ENCODE measurements at places on chromosomes 6 and 20. TPM values are rescaled to one million over a fixed set of nuclear protein-coding genes. Genes with fewer than 3 reads are reported as not detected.

DNA sequence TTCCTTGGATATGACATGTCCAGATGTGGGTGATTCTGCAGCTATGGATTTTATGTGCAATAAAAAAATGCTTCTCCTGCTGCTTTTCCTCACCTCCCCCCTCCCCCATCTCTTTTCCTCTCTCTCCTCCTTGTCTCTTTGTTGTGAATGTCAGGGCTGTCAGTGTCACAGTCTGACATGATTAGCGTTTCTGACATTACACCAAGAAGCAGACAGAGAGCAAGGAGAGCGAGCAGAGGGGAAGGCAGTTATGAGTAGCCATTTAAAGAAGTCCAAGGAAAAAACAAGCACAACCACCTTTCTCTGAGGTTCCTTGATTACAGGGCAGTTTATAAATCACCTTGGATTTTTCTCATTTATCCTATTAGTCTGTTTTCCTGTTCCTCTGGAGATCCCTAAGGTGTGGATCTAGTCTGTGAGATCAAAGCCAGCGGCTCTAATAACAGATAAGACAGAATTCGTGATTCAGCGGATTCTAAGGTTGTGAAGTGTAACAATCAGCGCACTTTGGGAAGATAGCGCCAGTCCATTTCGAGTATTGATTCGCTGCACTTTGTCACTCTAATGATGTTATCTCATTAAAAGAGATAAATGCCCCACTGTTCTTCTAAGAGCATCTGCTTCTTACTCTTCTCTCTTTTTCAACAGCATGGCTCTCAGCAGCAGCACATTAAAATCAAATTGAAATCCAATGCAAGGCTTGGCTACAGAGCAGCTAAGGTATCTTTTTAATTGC is 101.4 kb downstream of the BACH2 start:
- DNase-seq, result no peak

- no peak for DNase-seq
Observed at GRCh38 chr20:41615676-41616075, 2.5 kb downstream of the CHD6 start.

- DNase-seq, result no peak
Observed at GRCh38 chr20:58621906-58622548, 29.1 kb upstream of the STX16 start.

DNA sequence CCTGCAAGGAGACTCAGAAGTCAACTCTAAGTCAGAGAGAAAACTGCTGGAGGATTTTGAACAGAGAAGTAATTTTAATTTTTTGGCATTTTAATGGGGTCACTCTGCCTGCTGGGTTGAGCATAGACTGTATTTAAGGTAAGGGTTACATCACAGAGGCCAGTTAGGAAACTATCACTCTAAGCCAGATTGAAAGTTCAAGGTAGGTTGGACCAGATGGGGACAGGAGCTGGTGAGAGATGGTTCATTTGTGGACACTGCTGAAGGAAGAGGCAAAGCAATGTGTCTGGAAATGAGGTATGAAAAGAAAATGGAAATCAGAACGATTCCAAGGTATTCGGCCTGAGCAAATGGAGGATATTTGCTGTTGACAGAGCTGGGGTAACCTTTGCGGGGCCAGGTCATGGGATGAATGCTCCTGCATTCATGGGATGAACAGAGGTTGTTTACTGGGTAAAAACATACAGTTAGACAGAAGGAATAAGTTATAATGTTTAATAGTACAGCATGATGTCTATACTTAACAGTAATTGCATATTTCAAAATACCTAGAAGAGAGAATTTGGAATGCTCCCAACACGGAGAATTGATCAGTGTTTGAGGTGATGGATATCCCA is 26.9 kb downstream of the FRK start:
- DNase-seq, result no peak

DNA sequence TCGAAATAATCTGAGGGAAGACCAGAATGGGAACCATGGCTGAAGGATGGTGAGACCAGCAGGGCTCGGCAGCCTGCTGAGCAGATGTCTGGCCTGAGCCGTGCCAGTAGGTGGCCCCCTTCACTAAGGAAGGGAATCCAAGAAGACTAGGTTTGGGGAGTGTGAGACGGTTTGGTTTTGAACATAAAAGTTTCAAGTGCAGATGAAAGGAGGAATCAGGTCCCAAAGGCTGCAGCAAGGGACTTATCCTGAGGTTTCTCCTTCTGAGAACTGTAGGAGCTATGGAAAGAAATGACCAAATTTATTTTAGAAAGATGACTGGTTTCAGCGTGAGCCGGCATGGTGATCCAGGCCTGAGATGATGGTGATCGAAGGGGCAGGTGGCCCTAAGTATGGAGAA is 4.6 kb upstream of the OSER1 start:
- DNase-seq, result peak; percentile 75

- no peak for DNase-seq
Observed at GRCh38 chr20:53795170-53795569, 201.5 kb upstream of the ZNF217 start.

GRCh38 chr6:24402697-24403500 is at the start of gene MRS2:
MRS2 (plus strand) TSS chr6:24402936; CDS start chr6:24403047, 111 bp downstream.
- DNase-seq, result peak; percentile 85

GRCh38 chr20:17281478-17281877 is 54.6 kb downstream of the PCSK2 start:
- DNase-seq, result peak; percentile 19

GRCh38 chr6:1170794-1171193 is 141.1 kb upstream of the FOXQ1 start:
- DNase-seq, result no peak

DNA sequence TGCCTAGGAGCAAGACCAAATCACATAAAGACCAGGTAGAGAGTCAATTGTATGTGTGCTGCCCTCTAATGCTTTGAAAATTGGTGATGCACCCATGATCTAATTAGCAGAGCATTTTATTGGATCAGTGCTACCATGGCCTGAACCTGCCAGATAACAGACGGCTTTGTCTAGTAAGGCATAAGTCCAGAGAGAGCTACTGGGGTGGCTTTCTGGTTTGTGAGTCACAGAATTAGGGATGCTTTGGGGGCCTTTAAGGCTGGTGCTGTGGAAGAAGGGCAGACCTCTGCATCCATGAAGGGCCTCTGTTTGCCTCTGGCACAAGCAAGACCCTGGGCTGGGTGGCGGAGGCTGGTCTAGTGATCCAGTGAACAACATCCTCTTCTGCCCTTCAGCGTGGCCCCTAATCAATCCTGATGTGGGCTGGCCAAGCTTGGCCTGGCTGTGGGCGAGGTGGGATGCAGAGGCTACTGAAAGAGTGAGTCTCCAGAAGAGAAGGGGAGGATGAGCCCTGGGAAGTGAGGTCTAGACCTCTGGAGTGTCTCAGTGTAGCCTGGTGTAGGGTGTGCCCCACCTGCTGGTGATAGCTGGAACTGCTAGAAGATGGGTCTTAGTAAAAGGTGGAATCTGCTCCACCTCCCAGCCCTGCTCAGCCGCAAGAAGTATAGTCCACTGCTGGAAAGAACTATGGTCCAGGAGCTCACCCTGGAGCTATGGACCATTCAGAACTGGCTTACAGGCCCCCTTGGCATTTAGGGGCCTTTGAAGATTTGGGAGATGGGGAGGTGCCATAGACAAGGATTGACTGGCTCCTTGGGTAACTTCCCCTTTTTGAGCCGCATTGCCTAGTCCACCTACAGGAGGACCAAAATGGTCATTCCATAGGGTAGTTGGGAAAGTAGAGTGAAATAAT is 36.7 kb upstream of the AAR2 start:
- DNase-seq, result peak; percentile 94

DNA sequence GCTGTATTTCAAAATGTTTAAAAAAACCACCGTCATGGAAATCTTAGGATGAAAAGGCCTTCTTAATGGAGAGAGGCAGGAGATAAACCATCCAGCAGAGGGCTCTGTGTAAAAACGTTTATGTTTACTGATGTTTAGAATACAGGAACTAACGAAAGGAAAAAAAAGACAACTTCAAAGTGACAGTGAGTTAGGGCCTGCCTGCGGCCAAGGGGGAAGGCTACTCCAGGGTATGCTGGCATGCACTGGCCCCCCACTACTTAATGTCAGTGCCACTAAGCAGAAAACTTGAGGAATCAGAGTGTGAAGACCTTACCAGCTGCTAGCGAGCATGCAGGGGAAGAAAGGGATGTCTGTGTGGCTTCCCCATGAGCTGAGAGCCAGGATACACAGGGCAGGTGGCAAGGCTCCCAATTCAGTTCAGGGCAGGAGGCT is 47.7 kb downstream of the AKAP7 start:
- DNase-seq, result no peak

GRCh38 chr6:126550323-126550722 is 210.4 kb downstream of the CENPW start:
- no peak for DNase-seq

DNA sequence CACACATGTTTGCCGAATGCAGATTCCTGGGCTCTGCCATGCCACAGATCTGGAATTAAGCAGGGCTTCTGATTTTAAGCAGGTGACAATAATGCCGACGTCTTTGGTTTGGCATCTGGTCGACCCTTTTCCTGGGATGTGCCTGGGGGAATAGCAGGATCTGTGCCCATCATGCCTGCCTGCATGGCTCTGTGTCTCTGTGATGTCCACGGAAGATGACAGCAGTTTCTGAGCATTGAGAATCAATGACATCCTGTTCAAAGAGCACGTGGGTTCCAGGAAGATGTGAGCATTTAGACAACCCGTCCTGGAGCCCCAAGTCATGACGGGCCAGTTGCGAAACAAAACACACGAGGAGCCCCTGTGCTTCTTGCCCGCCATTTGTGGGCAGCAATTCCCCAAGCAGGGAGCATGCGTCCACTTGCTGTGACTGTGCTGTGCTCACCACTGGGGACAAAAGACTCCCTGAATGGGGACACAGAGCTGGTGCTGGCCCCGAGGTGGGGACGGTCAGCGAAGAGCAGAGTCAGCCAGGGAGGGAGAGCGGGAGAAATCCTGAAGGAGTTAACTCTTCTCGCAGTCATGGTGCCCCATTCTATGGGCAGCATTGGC is 110.1 kb downstream of the ERMARD start:
- no peak for DNase-seq

- no peak for DNase-seq
Observed at GRCh38 chr6:154960299-154960843, 34.7 kb upstream of the TIAM2 start.

- DNase-seq, result no peak
Observed at GRCh38 chr6:169371344-169372127, 117.9 kb upstream of the THBS2 start.

DNA sequence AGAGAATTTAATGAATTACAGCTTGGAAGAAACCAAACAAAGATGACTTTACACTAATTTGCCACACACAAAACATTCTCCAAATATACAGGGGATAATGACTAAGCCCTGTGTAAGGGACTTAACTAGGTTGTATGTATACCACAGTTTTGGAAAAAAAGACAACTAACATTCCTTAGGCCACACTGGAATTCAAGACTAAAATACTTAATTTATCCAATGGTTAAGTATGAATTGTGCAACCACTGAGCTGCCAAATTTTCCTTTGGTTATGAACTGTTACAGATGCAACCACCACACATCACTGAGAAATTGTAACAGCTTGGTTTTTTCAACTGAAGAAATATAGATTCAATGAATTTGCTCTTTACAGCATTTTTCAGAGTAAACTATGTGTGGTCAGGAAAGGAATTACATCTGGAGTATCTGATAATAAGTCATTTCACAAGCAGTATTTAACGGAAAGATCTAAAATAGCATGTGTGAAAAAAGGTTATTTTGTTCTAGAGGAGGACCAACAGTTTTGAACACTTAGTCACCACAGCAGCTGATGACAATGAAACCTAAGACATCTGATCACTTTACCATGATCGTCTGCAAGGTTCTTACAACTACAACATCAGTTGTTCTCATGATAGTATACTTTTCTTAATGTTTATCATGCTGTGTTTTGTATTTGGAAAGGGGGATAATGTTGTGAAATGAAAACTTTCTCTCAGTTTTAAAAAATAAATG is 318.8 kb downstream of the BCKDHB start:
- no peak for DNase-seq

- no peak for DNase-seq
Observed at GRCh38 chr6:46412662-46413061, 78.6 kb downstream of the RCAN2 start.

- no peak for DNase-seq
Observed at GRCh38 chr20:32526125-32526524, 59.0 kb downstream of the NOL4L start.

- no peak for DNase-seq
Observed at GRCh38 chr6:111692327-111693164, 86.9 kb upstream of the TRAF3IP2 start.

DNA sequence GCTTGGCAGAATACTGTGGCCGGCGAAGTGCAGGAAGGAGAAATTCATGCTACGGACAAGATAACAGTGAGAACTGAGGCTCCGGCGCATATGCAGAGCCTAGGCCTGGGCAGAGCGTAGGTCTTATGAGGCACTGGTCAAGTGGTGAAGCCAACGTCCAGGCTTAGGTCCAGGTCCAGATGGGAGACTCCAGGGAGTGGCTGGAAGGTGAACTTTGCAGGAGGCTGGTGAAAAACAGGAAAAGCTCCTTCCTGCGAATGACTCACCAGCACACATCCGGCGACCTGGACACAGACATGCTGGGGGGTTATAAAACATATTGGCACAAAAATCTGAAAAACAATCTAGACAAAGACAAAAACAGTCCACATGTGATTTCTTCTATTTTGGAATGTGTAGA is 15.4 kb downstream of the C6orf141 start:
- no peak for DNase-seq

DNA sequence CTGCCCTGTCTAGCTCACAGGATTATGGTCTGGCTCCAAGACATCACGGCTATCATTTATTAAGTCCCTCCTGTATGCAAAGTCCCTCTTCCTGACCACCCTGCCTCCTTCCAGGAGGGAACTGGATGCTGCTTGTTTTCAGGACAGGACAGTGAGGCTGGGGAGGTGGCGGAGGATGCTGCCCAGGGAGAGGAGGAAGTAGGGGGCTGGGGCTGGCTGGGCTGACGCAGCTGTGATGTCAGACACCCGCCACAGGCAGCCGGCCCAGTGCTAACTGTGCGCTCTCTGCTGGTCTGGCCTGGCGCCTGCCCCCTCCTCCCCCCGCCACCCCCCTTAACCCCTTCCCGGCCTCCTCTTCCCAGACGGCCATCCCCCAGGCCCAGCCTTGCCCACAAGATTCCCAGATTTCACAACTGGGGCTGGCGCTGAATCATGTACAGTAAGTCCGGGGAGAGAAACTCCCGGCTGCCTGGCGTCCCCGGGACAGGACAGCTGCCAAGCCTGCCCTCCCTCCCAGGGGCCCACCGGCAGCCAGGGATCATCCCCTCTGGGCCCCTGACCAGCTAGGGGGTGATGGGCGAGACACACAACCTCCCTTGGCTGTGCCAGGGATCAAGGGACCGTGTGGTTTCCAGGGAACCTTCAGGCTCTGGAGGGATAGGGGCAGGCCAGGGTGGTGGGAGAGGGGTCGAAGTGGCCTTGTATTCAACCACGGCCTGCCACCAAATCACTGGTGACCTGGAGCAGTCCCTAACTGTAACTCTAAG is 118.1 kb downstream of the CEBPB start:
- peak; percentile 97 for DNase-seq

- DNase-seq, result no peak
Observed at GRCh38 chr6:156420172-156420993, 356.8 kb upstream of the ARID1B start.

The C20orf204 gene
- total RNA-seq, result 0.50 TPM

The SLC32A1 gene
- not detected for total RNA-seq

The HIVEP2 gene
- 15.6 TPM for total RNA-seq

The SLCO4A1 gene
- 5.9 TPM for total RNA-seq

The PTPN1 gene
- 35.3 TPM for total RNA-seq

The ADGRF4 gene
- 8.2 TPM for total RNA-seq

The NOL4L gene
- 15.6 TPM for total RNA-seq

The TSPO2 gene
- 0.44 TPM for total RNA-seq

The SNAP91 gene
- 0.11 TPM for total RNA-seq

The DSP gene
- 12.9 TPM for total RNA-seq

All from adrenal gland (tissue), 19 donors.